ENCODE measurements at places on chromosomes 5 and 9.

DNA sequence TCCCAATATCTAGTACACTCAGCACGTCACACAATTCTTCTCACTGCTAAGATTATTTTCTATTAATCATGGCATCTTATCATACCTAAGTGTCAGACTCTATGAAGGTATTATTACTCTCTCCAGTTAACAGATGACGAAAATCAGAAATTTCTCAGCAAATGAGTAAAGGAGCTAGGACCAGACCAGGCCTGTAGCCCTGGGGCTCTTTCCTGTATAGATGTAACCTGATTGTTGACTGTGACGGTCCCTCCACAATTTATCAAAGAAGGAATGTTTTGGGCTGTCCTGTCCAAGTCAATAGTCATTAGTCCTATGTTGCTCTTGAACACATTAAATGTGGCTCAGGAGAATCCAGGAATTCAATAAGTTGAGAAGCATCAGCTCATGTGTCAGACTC lies 106.2 kb downstream of the ST8SIA4 start:
- no peak for DNase-seq

DNA sequence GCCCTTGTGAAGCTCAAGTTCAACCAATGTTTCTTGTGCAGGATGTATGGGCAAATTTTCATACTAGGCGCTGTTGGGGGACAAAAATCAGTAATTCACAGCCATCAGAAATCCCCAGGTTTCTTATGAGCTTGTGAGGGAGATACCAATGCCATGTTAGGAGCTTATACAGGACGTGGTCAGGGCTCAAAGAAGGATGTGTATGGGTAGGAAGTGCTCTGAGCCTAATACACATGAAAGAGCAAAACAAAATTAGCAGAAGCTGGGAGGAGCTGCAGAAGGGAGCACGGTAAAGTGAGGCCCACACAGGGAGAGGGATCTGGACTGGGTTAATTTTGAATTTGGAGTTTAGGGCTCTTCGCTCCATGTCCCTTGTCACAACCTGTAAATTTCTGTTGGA lies 114.6 kb upstream of the MAP3K1 start:
- no peak for DNase-seq

- no peak for DNase-seq
Observed at GRCh38 chr9:114691956-114692295, 9.9 kb upstream of the TEX48 start.

- no peak for DNase-seq
Observed at GRCh38 chr5:74665273-74665672, 19.8 kb upstream of the HEXB start.

- no peak for DNase-seq
Observed at GRCh38 chr5:58286741-58287140, 173.1 kb downstream of the PLK2 start.
